ENCODE measurements at places on chromosomes 2 and 18.

- peak; percentile 23 for DNase-seq
Observed at GRCh38 chr2:118539290-118539689, 308.2 kb downstream of the EN1 start.

DNA sequence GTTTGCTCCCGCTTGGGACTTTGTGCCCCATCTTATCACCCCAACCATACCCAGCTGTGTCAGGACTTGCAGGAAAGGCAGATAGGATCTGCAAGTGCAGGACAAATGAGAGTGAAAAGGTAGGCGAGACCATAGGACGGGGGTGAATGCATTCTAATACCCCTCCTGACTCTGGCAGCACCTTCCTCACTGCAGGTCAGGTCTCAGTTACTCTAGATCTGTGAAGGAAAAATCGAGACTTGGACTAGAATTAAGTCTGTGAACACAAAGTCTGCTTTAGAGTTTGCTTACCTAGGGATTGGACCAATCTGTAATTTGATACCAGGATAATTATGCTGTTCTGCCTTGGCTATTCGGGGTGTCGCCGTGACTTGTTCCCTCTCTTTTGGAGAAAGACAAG lies 19.7 kb downstream of the NT5DC4 start:
- no peak for DNase-seq

- no peak for DNase-seq
Observed at GRCh38 chr18:13556502-13556901, 169.9 kb downstream of the FAM210A start.

GRCh38 chr2:75500633-75501032 lies 60.1 kb downstream of the EVA1A start:
- no peak for DNase-seq

- no peak for DNase-seq
Observed at GRCh38 chr2:200746301-200746700, 65.4 kb upstream of the BZW1 start.

Measured in stimulated activated effector memory CD8-positive, alpha-beta T cell treated with anti-CD3 and anti-CD28 coated beads, Interleukin-12 subunit alpha, Interleukin-12 subunit beta, amount 100 ng/mL, for 72 hours (primary cell).